ENCODE measurements at places on chromosomes 11 and 22.

GRCh38 chr22:46454504-46455269, 82.7 kb downstream of the CELSR1 start:
- DNase-seq, result no peak

DNA sequence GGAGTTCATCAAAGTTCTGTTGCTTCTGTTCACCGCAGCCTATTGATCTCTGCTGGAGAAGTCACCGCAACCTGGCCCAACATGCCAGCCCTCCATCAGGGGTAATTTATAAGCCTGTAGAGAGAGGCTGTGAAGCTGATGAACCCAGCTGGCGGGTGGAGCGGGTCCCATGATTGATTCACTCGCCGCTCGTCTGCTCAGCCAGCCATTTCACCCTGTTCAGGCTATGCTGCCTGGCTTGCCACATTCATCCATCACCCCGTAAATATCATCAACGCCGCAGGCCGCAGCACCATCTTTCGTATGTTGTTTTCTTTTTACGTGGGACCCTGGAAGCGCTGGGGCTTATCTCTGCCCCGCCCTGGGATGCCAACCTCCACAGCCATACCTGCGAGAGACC, 116.7 kb upstream of the OPCML start:
- no peak for DNase-seq

DNA sequence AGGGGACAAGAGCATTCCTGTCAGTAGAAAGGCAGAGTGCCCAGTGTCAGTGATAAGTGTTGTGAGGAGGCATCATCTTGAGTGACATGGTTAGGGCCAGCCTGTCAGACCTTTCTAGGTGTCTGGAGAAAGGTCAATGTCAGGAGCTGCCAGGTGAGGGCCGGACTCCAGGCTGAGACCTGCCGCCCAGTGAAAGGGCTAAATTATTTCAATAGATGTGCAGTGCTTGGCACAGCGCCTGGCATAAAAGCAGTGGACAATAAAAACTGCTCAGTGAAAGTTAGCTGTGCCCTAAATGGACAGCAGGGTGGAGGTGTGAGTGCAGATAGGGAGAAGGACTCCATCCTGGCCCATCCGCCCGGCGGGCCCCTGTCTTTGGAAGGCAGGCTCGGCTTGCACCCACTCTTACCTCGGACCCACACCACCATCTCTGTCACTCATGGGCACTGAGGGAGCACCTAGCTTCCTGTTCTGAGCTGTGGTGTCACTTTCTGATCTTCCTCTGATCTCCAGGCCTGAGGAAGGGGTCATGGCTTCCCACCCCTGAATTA, 23.5 kb upstream of the WNT11 start:
- DNase-seq, result no peak

GRCh38 chr11:123519797-123520193, 89.7 kb downstream of the GRAMD1B start:
- no peak for DNase-seq

- no peak for DNase-seq
These were observed 40.7 kb downstream of the ZNRF3 start for GRCh38 chr22:28923826-28924732.

GRCh38 chr11:118223992-118224391, 819 bp downstream of the JAML start:
- no peak for DNase-seq

GRCh38 chr11:33651990-33652389, 48.6 kb downstream of the C11orf91 start:
- DNase-seq, result no peak

DNA sequence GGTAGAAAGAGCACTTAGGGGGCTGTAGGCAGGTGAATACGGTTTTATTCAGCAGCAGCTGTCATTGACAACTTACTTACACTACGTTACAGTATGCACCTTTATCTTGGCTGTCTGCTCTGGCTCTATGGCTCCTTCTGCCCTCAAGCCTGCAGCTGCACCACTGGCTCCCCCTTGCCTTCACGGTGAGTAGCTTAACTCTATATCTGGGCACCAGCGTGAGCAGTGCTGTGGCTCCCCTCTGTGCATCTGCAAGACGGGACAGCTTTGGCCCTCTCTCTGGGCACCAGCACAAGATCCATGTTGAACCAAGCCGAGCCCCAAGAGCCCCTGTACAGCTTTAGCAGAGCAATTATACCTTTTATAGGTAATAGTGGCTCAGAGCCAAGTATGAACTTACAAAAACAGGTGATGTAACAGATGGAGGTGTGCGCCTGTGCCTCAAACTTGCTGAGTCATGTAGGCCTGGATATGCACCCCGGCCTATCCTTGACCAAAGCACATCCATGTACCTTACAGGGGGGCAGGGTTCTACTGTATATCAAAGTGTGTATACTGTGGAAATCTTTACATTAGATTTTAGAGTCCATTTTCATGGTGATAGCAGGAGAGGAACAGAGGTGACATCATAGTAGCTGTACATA, 96.9 kb upstream of the CTSC start:
- DNase-seq, result no peak

DNA sequence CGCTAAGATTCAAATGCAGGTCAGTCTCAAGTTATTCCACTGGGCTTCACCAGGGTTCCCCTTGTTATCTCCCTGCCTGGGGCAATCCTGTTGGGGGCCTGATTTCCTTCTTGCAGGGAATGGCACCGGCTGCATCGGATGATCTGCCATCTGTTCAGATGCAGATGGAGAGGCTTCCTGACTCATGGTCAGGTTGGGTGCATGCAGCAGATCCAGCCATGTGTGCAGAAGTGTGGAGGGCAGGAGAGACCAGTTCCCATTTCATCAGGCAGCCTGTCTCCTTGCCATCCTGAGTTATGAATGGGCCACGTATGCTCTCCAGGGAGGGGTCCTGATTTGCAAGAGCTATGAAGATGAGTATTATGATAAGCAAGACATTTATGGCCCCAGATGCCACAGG, 161.2 kb upstream of the PLET1 start:
- DNase-seq, result no peak

DNA sequence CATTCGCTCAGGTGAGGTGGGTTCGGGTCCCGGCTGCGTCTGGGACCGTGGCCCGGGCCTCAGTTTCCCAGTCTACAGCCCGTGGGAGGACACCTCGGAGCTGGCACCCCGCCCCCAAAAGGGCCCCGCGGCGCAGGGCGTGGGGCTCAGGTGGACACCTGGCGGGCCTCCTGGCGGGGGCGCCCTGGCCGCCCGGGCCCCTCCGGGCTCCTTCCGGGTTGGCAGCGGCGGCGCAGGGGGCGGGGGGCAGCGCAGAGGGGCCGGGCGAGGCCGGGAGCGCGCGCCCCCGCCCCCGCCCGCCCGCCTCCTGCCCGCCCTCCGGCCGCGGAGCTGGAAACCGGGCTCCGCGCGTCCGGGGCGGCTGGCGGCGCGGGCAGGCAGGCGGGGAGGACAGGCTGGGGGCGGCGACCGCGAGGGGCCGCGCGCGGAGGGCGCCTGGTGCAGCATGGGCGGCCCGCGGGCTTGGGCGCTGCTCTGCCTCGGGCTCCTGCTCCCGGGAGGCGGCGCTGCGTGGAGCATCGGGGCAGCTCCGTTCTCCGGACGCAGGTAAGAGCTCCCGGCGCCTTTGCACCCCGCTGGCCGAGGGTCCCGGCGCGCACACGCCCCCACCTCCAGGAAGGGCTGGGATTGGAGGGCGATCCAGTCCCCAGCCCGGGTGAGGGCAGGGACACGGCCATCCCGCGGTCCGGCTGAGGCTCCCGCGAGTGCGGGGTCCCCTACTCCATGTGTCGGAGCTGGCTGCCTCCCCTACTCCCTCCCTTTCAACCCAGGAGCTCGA, at the start of gene EMID1:
EMID1 (plus strand) TSS at position 303 of the 778 bp plus-strand sequence; CDS start at position 446, 143 bp downstream.
- DNase-seq, result peak; percentile 4

DNA sequence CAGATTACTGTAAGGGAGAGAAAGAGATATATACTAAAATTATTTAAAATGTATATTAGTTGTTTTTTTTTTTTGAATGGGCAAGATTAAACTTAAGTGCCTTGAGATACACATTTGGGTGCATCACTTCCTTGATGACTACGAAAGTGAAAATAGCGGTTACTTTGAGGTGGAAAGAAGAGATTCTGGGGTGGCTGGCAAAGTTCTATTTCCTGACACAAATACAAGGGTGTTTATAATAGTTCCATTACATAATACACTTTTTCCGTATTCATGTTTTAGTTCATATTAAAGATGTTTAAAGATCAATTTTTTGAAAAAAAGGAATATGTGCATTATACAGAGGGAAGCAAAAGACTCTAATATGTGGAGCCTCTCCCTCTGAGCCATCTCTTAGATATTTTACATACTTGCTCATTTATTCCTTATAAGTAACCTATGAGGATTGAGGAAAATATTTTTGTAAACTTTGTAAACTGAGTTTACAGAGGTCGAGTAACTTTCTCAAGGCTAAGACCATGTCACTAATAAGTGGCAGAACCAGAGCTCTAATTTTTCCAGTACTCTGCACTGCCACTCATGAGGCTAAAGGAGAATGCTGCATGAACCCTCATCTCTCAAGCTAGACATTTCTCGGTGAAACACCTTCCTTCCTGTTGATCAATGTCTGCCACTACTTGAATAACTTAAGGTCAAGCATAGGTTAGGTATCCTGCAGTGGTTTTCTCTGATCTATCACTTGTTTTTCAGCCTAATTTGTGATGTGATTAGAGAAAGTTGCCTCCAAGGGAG, 58.6 kb downstream of the DDIAS start:
- no peak for DNase-seq

- peak; percentile 79 for DNase-seq
These were observed 117.8 kb downstream of the APOL5 start for GRCh38 chr22:35835267-35835997.

- DNase-seq, result no peak
These were observed 65.1 kb downstream of the PRMT3 start for GRCh38 chr11:20452585-20452984.

- peak; percentile 40 for DNase-seq
These were observed 579 bp upstream of the CYB5R2 start for GRCh38 chr11:7673724-7674434.

DNA sequence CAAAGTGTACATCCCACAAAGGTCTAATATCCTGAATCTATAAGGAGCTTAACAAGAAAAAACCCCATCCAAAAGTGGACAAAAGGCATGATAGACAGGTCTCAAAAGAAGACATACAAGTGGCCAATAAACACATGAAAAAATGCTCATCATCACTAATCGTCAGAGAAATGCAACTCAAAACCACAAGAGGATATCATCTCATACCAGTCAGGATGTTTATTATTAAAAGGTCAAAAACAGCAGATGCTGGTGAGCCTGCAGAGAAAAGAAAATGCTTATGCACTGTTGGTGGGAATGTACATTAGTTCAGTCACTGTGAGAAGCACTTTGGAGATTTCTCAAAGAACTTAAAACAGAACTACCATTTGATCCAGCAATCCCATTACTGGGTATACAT, 12.7 kb downstream of the LGALS12 start:
- peak; percentile 76 for DNase-seq

DNA sequence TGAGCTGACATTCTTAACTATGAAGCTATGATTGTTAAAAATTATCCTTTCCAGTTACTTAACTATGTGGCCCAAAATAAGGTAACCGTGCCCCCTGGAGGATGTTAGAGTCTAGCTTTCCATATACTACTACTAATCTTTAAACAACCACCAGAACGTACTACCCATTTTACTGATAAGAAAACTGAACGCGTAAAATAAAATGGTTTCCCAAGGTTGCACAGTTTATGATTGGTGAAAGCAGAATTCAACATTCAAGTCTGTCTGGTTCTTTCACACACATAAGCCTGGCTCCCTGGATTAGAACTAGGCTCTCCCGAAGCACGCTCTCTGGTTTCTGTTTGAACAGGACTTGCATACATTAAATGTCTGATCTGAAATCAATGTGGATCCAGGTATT, 437.8 kb upstream of the CCDC90B start:
- peak; percentile 81 for DNase-seq

DNA sequence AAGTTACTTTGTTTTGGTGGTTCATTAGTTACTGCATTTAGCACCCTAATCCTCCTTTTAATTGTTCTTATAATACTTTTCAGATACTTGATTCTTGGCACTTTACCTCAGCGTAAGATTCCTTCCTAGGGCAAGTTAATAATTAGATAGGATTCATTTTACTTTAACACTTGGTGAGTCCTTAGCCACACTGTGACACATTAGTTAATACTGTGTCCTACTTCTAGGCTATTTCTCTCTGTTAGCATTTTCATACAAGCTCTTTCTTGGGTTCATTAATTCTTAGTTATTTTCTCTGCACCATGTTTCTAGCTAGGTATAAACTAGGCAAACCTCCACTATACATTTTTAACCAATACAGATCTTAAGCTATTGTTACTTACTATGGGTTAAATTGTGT, 16.1 kb downstream of the OR5M3 start:
- DNase-seq, result no peak

GRCh38 chr22:29816539-29816938, 21.5 kb downstream of the ASCC2 start:
- DNase-seq, result no peak

GRCh38 chr22:37804881-37805809, 2.6 kb upstream of the GCAT start:
- DNase-seq, result peak; percentile 78

- no peak for DNase-seq
These were observed 534.2 kb downstream of the TBC1D22A start for GRCh38 chr22:47296405-47297260.

GRCh38 chr11:133230431-133230830, 301.9 kb downstream of the OPCML start:
- no peak for DNase-seq

DNA sequence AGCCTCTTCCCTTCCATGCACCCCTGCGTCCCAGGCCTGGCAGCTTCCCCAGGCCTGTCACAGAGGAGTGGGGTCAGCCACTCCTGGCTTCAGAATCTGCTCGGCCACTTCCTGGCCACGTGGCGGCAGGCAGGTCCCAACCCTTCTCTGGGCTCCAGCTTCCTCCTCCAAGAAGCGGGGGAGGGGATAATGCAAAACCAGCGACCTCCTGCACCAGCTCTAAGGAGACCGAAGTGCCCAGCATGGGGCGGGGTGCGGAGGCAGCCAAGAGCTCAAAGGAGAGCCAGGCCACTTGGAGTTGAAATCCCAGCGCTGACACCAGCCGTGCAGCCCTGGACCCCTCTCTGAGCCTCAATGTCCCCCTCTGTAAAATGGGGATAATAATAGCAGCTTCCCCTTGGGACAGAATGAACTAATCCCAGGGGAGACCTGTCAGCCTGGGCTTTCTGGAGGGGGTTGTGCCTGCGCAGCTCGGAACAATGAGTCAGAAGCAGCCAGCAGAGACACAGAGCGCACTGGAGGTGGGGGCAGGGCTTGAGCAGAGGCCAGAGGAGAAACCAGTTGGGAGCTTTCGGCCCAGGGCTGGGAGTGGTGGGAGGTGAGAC, 22.8 kb upstream of the PICK1 start:
- peak; percentile 93 for DNase-seq

GRCh38 chr11:44171518-44171917, 76.0 kb downstream of the EXT2 start:
- no peak for DNase-seq

DNA sequence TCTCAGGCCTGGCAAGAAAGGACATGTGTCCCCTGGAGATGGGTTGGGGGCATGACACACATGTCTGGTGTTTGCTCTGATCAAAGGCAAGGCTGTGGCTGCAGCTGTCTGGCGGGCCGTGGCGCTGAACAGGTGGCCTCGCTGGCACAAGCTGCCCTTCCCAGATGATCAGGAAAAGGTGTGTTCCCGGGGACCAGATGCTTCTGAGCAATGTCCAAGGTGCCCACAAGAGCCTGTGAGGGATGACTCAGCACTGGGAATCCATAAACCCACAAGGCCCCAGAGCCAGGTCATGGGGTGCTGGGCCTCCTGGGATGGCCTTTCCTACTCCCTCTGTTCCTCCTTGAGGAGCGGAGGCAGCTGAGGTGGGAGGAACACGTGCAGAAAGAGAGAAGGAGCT, 9.7 kb upstream of the LRP5 start:
- peak; percentile 65 for DNase-seq
